ENCODE measurements at places on chromosomes 7 and 10. TPM values are rescaled to one million over a fixed set of nuclear protein-coding genes. Genes with fewer than 3 reads are reported as not detected.
A peak's percentile ranks its signal among the peaks of the same experiment; 100 is the strongest.

GRCh38 chr10:61921143-61921542 is 19.6 kb downstream of the ARID5B start:
- DNase-seq, result no peak

VENTX gene
- total RNA-seq, result 0.13 TPM

DNA sequence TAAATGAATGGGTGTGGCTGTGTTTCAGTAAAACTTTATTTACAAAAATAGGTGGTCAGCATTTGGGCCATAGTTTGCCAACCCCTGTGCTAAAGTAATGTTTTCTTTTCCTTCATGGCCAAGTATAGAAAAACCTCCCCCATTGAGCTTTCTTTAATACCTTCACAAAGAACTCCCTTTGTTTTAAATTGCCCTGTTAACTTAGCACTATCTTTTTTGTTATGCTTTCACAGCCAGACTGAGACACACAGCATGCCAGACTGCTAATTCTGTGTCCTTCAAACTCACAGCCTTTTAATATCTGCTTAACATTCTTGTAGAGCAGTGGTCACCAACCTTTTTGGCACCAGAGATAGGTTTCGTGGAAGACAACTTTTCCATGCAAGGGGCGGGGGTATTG is 78.0 kb downstream of the GFRA1 start:
- DNase-seq, result no peak

DNA sequence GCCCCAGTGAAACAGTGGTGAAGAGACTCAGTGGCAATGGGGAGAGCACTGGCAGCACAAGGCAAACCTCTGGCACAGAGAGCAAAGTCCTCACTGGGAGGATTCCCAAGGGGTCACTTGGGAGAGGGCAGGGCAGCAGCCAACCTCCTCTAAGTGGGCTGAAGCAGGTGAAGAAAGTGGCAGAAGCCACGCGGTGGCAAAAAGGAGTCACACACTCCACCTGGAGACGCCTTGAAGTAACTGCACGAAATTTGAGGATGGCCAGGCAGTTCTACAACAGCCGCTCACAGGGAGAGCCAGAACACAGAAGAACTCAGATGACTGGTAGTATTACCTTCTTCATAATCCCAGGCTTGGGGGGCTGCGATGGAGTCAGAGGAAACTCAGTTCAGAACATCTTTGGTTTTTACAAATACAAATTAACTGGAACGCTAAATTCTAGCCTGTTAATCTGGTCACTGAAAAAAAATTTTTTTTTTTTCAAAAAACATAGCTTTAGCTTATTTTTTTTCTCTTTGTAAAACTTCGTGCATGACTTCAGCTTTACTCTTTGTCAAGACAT is 574 bp upstream of the IL6 start:
- DNase-seq, result peak; percentile 28

DNA sequence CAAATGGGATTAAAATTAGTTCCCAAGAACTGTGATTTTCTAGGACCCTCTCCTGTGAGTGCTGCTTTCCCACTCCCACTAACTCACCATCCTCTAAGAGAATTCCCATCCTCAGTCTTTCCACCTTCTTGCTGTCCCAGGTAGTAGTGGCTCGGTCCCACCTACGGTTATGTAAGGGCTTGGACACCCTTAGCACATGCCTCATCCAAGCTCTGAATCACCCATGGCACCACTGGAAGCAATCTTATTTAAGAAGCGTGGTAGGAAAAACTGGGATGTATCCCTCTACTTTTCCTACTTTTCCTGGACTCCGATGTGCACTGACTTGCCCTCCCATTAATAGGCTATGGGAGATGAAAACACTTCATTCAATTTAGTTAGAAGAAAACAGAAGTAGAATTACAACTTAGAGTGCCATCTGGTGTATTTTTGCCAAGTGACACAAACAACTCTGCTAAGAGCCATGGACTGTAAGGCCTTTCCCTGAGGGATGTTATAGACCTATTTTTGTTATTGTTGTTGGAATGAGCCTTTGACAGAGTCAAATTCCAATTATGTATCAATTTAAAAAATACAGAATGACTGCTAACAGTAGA is 13.7 kb upstream of the ANKRD22 start:
- no peak for DNase-seq

C10orf62 gene
- not detected for total RNA-seq

DNA sequence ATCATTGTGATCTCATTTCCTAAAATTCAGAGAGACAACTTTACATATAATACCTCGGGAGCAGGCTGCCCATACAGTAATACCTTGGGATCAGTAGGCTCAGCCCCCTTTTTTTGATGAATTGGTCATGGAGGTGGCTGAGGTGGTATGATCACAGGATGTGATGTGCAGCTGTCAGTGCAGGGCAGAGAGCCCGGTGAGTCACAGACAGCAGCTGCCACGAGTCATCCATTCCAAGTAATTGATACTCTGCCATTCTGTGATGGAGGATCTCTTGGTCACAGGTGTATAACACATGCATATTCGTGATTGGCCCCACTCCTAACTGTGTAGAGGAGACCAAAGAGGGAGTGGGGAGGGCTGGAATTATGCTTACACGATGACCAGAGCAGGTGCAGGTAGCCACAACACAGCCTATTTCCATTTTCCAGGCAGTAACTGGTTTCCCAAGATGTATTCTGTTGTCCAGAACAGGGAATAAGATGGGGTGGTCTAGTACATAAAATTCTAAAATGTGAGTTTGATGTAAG is 14.1 kb downstream of the NRCAM start:
- no peak for DNase-seq

GARIN1A gene
- total RNA-seq, result 3.2 TPM

DNA sequence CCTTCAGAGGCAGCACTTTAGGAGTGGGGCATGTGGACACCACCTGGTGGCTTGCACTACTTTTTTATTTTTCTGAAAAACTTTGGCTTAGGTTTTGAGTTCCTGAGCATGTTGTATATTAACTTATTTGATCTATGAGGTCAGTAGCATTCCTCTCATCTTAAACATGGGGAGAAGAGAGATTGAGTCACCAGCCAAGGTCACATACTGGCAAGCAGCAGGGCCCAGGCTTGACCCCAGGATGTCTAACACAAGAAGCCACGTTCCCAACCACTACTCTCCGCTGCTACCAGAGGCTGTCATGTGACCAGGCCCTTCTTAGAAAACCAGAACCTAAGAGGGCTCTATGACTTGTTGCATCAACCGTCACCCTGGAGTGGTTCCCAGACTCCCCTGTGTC is 210.3 kb upstream of the GPR26 start:
- no peak for DNase-seq

GRCh38 chr10:72274730-72275350 is 1.1 kb downstream of the DDIT4 start:
- DNase-seq, result peak; percentile 52

DNA sequence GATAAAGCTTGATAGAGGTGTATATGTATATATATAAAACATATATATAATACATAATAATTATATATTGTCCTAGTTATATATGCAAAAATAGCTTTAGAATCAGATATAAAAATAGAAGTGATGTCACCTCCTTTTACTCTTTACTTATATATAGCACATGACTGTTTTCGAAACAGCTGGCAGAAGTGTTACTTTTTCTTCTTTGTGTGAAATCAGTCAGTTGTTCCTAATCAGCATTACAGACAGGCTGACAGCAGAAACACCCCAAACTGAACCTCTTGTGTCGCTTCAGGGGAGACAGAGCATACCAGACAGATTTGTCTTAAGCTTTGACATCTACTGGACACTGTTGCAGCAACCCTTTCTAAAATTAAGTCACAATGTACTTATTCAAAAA is 684.9 kb upstream of the CELF2 start:
- no peak for DNase-seq

- no peak for DNase-seq
Measured at GRCh38 chr10:73357166-73357565, 1.5 kb downstream of the CFAP70 start.

PDK4 gene
- 0.62 TPM for total RNA-seq

DNA sequence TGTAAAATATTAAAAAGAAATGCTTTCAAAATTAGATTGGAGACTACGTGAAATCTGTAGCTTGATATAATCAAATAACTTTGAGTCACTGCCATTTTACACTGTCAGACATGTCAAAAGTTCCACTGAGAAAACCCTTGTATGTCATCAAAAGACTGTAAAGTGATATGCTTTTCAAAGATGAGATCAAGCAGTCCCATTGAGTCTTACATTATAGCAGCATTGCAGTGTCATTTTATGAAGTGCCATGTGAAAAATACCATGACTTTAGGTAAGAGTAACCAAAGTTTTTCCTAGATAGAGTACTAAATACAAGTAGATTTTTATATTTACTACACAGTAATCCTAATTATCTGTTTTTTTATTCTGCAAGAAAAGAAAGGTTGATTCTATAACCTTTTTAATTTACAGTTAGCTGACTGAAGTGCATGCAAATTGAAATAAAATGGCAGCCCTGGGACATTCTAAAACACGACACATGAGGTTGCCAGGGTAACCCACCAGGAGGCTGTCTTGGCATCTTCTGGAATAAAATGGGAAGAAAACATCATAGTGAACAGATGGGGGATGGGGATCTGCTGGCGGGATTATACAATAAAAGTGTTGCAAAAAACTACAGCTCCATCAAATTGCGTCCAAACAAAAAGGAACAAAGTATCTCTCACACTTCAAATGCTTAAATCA is 91.3 kb upstream of the TMEM106B start:
- DNase-seq, result no peak

Data from T-cell (primary cell).